Activated CD8-positive, alpha-beta T cell treated with anti-CD3 and anti-CD28 coated beads for 36 hours (primary cell): ENCODE measurements at places on chromosomes 3 and 15.
A peak's percentile ranks its signal among the peaks of the same experiment; 100 is the strongest.

GRCh38 chr3:197149528-197149927, 119.9 kb upstream of the MELTF start:
- no peak for DNase-seq

- no peak for DNase-seq
Measured at GRCh38 chr3:55708242-55708641, 221.1 kb upstream of the WNT5A start.

DNA sequence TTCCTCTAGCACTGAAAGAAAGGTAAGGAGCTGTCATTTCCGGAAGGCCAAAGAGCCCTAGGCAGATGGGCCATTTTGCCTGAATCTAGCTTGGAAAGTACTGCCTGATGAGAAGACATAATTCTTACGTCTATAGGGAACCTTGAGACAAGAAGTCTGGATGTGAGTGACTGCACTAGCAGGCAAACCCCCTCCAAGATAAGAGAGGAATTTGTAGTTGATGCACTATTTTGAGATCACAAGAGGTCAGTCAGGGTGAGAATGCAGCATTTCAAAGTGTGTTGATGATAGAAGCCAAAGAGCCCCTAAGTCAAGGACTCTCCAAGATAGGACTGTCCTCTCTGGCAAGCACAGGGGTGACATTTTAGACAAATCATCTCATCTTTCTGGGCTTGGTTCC, 99.2 kb downstream of the HES1 start:
- DNase-seq = no peak

DNA sequence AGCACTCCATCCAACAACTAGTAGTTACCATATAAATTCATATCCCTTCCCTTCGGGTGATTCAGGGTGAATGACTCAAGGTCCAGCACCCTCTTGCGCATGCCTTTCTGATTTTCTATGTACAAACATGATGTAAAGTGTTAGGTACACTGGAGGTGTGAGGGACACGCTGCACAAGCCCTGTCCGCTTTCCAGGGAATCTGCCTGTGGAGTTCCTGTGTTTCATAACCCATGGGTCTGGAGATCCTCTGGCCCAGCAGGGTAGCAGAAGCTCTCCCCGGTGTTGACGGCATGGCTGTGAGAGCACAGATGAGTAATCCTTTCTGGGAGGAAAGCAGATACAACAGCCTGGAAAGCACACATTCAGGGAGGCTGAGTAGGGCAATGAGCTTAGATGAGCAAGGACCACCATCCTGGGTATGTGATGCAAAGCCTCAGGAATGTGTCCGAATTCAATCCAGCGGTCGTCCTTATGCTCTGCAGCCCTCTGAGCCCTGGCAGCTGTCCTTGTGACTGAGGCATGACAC, 142.9 kb upstream of the TP63 start:
- DNase-seq = no peak

DNA sequence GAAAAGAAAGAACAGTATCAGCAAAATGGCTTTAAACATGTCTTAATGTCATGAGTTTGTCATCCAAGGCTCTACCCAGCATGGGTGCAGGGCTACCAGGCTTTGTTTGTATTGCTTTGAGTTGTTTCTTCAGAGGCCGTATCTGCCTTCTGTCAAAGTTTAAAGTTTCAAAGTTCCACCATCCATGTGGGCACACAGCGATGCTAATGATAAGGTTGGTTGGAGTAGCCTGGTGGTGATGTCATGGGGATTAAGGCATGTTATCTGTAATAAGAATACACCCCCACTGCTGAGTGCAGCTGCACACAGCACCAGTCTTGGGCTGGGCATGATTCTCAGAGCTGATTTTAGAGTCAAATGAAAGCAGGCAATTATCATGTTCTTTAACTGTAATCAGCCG, 72.0 kb upstream of the LRTM1 start:
- DNase-seq = no peak

DNA sequence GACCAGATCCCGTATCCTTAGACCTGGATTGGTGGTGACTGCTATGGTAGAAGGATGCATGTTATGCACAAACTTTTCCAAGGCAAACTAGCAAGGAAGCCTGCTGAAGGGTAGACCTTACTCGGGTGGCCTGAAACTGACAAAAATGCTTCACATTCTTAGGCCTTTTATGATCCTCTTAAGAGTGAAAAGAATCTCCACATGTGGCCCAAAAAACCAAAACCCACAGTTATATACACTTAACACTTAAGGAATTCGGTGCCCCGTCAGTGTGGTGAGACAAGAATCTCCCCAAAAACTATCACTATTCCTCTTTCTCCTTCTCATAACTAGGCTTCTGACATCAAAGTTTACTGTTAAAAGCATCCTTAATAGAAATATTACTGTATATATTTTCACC, 130.1 kb upstream of the SOX2 start:
- DNase-seq = no peak

- no peak for DNase-seq
Measured at GRCh38 chr3:127096256-127097071, 96.5 kb upstream of the PRR23E start.

DNA sequence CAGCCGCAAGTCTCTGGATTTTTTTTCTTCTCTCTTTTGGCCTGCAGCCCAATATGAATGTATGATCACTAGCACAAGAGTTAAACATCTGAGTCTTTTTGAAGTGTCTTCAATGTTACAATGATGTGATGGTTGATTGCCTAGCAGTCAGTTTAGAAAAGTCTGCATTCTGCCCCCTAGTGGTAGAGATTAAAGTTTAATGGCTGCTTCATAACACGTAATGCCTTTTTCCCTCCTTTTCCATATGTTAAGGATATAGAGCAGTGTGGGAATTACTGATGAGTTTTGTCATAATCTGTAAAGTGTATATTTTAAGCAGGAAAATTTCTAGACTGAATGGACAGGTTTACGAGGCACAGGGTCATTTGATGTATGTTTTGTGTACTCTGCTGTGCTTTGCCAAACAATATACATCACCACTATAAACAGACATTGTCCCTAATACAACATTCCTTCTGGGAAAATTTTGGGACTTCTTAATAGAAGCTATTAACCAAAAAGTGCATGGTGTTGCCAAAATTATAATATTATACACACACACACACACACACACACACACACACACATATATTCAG, 1038.5 kb upstream of the NR2F2 start:
- no peak for DNase-seq

GRCh38 chr3:17753632-17753992, 11.2 kb upstream of the TBC1D5 start:
- no peak for DNase-seq

DNA sequence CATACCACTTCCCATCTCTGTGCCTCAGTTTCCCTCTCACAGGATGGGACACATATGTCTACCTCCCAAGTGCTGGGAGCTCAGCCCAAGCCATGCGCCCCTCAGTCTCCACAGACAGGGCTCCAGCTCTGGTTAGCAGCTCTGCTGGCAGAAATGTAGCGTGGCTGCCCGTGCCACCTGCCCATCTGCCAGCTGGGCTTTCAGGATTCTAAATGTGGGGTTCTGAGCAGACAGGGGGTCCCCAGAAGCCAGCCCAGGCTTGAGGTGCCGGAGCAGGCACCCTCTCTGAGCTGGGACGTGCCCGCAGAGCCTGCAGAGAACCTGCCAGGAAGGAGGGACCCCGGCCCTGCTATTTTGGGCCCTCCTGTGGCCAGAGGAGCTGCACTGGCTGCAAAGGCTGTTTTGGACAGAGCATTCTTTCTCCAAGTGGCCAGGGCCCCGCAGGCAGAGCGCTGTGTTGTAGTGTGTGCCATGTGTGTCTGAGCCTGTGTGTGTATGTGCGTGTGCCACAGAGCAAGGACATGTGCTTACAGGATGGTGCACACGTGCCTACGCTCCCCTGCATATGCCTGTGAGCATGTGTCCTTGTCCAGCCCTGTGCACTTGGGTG, 31.7 kb downstream of the PSTPIP1 start:
- DNase-seq = peak; percentile 0

DNA sequence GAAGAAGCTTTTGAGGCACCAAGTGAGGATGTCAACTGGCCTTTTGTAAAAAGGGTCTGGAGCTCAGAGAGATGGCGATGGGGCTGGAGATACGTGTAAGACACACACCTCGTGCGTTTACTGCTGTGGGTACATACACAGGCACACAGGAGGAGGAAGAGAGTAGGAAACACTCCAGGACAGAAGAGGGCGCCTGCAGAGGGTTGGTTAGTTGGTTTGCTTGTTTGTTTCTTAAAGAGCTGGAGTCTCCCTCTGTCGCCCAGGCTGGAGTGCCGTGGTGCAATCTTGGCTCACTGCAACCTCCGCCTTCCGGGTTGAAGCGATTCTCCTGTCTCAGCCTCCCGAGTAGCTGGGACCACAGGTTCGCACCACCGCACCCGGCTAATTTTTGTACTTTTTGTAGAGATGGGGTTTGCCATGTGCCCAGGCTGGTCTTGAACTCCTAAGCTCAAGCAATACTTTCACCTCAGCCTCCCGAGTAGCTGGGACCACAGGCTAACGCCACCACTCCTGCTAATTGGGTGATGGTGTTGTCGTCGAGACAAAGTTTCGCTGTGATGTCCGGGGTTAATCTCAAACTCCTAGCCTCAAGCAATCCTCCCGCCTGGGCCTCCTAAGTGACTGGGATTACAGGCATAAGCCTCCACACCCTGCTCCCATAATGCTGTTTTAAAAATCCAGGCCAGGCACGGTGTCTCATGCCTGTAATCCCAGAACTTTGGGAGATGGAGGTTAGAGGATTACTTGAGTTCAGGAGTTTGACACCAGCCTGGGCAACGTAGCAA, 1.3 kb upstream of the PRR20G start:
- peak; percentile 28 for DNase-seq

- DNase-seq = peak; percentile 73
Measured at GRCh38 chr15:79644091-79644490, 212.0 kb downstream of the MINAR1 start.

- peak; percentile 84 for DNase-seq
Measured at GRCh38 chr15:42059661-42060476, 34.5 kb downstream of the PLA2G4D start.

DNA sequence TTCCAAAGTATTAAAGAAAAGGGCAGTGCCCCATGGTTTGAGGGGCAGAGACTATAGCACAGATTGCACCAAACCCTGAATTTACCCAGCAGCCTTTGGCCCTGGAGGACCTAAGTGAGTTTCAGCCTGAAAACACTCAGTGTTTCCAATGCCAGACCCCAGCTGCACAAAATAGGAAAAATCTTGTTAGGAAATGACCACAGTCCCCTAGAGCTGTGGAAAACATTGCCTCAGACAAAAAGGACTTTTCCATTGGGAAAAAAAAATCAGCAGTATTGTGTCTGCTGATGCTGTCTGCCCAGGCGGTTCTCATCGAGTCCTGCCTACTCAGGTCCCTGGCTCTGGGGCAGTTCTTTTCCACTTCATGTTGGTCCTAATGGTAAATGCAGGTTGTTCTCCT, 121.7 kb upstream of the DLG1 start:
- DNase-seq = no peak

DNA sequence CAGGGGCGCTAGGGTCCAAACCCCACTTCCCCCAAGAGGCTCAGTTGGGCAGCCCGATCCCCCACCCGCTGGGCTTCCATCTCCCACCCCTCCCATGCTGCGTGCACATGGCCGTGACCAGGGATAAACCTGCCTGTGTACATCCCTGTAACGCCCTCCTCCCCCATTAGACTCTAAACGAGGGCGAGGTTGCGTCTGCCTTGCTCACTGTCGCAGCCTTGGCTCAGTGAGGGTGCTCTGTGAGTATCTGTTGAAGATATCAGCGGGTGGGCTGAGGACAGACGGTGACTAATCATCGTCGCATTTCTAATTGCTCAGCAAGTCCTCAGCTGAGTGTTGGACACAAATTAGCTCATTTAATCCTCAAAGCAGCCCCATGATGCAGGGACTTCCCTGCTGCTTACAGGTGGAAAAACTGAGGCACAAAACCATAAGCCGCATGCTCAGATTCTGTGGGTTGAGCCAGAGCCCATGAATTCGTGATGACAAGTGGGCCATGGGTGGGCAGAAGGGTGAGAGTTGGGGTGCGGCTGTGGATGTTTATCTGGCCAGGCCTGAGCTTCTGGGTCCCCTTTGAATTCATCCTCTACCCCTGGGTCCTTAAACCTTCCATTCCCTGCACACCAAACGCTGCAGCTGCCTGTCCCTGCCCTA, 26.0 kb downstream of the FBLN2 start:
- DNase-seq = peak; percentile 75

DNA sequence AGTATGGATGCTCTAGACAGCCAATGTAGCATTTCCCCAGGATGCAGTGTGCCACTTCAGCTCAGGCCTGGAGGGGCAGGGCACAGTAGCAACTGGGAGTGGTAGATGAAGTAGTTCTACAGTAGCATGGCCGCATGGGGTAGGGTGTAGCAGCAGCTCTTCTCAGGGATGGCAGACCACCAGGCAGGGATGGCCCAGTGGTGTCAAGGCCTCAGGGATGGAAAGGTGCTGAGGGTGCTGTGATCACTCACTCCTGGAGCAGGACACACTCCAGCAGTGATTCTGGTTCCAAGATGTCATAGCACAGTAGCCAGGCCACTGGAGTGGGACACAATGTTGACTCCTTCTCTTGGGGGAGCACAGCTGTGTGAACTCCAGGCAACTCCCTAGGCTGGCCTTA, 210.9 kb upstream of the LYSMD4 start:
- no peak for DNase-seq

GRCh38 chr3:74139648-74140047, 474.8 kb downstream of the CNTN3 start:
- DNase-seq = no peak

DNA sequence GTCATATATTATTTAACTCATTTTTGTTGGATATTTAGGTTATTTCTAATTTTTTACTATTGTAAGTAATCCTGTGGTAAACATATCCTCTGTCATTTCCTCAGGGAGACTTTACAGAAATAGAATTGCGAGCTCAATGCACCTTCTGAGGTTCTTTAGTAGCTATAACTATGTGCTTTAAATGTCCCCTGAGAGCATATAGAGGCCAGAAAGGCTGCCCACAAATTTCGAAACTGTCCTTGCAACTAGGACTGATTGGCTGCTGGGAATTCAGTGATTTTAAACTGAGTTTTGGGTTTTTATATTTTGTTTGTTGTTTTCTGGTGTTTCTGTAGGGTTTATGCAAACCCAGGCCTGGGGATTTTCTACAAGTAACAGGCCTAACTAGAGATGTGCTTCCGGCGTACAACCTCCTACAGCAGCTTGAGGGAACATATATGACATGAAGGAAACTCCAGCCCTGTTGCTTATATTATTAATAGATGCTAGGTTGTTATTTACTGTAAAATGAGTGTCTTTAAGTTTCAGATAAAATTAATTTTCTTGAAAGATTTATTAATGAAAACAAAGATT, 29.1 kb upstream of the P4HTM start:
- no peak for DNase-seq
